ENCODE measurements at places on chromosomes 7 and 10.

DNA sequence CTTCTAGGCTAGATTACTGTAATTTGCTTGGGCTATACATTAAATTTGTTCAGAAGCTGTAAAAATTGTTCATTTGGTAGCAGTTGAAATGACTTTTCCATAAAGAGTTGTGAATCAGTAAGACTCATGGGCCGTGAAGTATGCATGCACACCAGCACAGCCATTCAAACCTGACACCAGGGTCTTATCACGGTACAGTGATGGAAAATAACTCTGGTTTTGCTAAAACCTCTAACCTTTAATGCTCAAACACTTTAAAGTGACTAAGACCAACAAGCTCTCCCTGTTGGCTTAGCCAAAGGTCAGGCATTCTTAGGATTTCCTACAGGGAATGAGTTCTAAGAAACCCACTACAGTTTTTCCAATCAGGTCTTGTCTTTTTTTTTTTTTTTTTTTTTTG, 11.5 kb downstream of the ARL3 start:
- DNase-seq: no peak

GRCh38 chr7:24995466-24995865, 15.5 kb upstream of the OSBPL3 start:
- peak; percentile 19 for DNase-seq

DNA sequence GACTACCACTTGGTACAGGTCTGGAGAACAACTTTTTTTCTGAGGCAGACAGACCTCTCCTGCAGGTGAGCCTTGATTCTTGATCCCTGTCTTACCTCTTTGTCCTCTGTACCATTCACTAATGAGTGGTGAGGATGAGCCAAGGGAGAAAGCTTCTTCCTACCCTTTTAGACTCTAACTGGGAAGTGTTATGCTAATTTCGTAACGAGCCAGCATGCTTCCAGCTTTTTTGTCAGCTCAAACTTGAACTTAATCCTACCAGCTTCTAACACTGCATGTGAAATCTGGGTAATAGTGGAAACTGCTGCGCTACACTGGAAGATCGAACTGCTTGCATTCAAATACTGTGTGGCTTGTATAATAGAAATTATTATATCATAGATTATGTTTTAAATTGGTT, 87.0 kb downstream of the NEUROD6 start:
- no peak for DNase-seq

DNA sequence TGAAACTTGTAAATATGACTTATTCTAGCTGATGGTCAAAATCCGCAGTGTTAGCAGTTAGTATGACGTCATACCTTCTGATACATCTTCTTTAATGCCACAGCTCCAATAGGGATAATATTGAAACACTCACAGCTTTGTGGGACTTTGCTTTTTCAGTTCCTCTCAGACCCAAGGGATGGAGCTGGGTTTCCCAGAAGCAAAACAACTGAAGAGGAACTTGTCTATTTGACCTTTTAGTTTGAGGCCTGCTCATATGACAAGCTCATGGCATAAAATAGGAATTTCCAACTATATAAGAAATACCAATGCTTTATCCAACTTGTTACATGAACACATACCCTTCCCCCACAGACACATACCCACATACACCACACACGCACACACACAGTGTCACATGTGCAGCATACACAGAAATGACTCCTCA, 31.6 kb upstream of the C10orf67 start:
- DNase-seq: no peak

- no peak for DNase-seq
Observed at GRCh38 chr10:43595739-43596298, 10.4 kb upstream of the ZNF485 start.

GRCh38 chr10:67861750-67862432, 22.6 kb upstream of the SIRT1 start:
- no peak for DNase-seq

GRCh38 chr10:67098461-67098860, 172.6 kb downstream of the LRRTM3 start:
- no peak for DNase-seq

DNA sequence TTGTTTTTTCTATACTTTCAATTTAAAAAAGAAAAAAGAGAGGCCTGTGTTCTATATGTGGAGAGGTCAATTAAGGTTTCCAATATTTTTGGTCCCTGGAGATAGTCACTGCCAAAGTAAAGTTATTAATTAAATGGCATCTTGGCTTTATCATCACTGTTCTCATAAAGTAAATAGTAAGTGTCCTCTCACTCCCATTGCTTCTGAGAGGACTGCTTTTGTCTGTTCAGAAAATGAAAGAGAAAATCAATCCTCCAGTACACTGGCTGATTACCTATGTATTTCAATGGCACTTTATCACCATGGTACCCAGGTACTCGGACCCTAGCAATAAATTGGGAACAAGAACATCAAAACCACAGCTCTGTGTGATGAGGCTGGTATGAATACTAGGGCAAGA, 94.0 kb downstream of the RNLS start:
- no peak for DNase-seq
